Activated naive CD4-positive, alpha-beta T cell (primary cell): ENCODE measurements at places on chromosomes 6 and 20.

- no peak for DNase-seq
Observed at GRCh38 chr20:51026269-51026668, 3.4 kb upstream of the KCNG1 start.

DNA sequence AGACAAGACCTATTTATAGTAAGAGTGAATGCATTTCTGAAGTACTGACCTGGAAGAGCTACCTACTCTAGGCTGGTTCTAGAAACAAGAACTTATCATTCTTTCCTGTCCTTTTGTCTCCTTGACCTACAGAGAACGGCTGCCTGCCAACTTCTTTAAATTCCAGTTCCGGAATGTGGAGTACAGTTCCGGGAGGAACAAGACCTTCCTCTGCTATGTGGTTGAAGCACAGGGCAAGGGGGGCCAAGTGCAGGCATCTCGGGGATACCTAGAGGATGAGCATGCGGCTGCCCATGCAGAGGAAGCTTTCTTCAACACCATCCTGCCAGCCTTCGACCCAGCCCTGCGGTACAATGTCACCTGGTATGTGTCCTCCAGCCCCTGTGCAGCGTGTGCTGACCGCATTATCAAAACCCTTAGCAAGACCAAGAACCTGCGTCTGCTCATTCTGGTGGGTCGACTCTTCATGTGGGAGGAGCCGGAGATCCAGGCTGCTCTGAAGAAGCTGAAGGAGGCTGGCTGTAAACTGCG is 8.3 kb downstream of the APOBEC2 start:
- no peak for DNase-seq

GRCh38 chr6:133991096-133991593 is 38.1 kb downstream of the TBPL1 start:
- DNase-seq, result no peak

- no peak for DNase-seq
Observed at GRCh38 chr6:147651249-147652063, 143.0 kb downstream of the SAMD5 start.

GRCh38 chr6:27863962-27864905 is 48.0 kb downstream of the OR2B2 start:
- DNase-seq, result no peak

- no peak for DNase-seq
Observed at GRCh38 chr6:49530141-49530776, 20.2 kb upstream of the C6orf141 start.

DNA sequence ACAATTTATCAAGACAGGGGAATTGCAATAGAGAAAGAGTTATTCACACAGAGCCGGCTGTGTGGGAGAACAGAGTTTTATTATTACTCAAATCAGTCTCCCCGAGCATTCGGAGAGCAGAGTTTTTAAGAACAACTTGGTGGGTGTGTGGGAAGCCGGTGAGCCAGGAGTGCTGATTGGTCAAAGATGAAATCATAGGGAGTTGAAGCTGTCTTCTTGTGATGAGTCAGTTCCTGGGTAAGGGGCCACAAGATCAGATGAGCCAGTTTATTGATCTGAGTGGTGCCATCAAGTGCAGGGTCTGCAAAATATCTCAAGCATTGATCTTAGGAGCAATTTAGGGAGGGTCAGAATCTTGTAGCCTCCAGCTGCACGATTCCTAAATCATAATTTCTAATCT is 50.0 kb upstream of the ECI2 start:
- DNase-seq, result no peak
